ENCODE measurements at places on chromosomes 1 and 21.
A peak's percentile ranks its signal among the peaks of the same experiment; 100 is the strongest.

DNA sequence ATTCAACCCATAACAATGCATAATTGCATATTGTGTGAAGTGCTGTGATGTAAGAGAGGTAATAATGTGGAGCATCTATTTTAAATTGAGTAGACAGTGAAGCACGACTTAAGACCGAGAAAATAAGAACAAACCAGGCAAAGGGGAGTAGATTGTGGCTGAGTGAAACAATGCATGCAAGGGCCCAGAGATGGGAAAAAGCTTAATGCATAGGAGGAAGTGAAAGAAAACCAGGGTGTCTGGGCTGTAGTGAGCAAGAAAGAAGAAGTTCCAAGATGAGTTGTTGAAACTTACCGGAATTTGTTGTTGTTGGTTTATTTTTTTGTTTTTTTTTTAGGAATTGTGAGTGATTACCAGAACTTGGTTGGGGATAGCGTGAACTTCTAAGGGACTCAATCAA, 104.7 kb downstream of the SNX7 start:
- no peak for DNase-seq

- DNase-seq = no peak
These were observed 115.9 kb downstream of the IFI44 start for GRCh38 chr1:78765489-78765888.

GRCh38 chr1:112708002-112708448, 1.1 kb upstream of the RHOC start:
- no peak for DNase-seq

- DNase-seq = no peak
These were observed 60.5 kb downstream of the C21orf91 start for GRCh38 chr21:17758683-17759082.

DNA sequence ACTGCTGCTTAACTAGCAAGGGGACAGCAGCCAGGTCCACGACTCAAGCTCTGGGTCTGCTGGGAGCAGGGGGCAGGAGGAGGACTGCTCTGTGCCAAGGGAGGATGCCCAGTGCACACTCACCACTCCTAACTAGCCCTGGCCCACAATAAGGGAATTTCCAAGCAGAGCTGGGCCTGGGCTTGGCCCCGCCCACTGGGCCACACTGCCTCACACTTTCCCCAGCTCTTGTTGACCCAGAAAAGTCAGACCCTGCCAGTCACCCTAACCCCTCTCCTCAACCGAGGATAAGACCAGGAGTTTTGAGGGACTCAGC, 18.7 kb downstream of the SLC9A1 start:
- DNase-seq = no peak

DNA sequence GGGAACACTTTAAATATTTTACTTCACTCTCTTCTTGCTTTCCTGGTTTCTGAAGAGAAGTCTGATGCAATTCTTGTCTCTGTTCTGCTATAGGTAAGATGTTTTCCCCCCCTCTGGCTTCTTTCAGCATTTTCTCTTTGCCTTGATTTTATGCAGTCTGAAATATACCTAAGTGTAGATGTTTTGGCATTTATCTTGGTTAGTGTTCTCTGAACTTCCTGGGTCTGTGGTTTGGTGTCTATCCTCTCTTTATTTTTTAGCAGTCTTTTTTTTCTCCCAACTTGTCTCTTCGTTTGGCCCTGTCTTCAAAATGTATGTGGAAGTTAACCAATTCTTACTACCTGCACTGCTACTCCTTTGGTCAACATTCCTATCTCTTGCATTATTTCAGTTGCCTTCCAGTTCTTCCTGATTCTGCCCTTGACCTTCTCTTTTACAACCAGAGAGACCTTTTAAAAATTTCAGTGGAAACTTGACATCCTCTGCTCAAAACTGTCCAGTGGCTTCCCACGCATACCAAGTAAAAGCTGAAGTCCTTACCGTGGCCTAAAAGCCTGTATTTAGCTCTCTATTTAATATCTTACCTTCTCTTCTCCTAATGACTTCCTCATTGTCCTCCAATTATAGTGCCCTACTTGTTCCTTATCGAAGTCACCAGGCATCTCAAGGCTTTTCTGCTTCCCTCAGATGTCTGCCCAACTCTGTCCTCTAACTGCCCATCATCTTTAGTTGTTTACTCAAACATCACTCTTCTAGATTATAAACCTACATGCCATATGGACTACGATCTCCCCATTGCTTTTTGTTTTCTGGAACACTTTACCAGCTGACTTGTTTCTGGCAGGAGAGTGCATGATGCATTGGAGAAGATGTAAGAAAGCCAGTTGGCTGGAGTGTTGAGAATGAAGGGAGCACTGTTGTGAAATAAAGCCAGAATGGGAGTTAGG, 40.9 kb downstream of the RAP1A start:
- no peak for DNase-seq

- no peak for DNase-seq
These were observed 6.3 kb downstream of the MX2 start for GRCh38 chr21:41367945-41368734.

GRCh38 chr1:178942285-178943198, 71.7 kb upstream of the ANGPTL1 start:
- no peak for DNase-seq

DNA sequence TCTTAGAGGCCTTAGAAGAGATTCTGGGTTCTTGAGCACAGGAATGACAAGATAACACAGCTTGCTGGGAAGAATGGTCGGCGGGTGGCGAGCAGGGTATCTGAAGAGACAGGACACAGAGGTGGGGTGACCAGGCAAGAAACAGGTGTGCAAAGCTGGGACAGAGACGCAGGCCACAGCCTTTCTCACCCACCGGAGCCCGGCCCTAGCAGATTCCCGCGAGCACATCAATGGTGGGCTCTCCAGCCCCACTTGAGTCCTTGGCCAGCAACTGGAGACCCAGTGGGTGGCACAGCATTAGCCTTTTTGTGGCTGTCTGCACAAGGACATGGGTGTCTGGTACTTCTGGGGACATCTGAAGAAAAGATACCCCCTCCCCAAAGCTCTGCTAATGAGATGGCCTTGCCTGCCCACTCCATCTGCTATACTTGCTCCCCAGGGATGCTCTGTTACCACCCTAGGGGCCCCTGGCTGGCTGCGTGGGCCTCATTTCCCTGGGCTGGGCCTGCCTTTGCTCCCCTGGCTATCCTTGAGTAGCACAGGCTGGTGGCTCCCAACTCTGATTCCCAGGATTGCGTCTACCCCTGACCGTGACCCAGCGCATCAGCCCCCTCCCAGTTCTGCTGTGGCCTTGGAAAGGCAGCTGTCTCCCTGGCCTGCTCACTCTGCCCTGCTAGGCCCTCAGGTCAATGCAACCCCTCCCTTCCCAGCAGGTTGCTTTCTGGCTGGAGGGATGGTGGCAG, 127.2 kb upstream of the ADAR start:
- no peak for DNase-seq

DNA sequence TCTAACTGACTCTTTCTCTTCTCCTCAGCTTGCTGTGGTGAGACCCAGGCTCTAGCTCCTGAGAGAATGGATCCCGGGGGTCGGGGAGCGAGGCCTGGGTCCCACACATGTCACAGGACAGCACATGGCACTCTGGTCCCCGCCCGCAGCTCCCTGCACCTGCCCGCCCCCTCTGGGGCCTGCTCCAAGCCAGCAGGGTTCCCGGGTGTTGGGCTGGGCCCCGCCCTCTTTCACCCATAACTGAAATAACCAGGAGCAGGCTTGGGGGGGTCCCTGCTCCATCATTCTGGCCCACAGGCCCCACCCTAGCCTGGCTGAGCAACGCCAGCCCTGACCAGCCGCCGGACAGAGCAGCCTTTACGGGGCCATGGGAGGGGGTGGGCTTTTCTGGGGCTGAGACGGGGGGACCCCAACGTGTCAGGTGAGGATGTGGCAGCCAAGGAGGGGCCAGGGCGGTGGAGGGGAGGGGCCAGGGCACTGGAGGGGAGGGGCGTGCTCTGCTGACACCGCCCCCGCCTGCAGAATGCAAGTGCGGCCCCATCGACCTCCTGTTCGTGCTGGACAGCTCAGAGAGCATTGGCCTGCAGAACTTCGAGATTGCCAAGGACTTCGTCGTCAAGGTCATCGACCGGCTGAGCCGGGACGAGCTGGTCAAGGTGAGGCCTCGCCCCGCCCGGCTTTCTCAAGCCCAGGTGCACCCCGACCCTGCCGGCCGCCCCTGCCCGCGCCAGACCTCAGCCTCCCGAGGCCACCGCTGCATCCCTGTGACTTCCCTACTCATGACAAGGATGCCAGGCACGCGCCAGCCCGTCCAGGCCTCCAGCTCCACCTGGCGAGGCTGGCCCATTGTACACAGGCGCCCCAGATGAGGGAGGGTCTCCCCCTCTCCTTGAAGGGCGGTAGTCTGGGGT, 19.4 kb downstream of the COL6A1 start:
- no peak for DNase-seq

- DNase-seq = no peak
These were observed 374.4 kb upstream of the PRMT6 start for GRCh38 chr1:106681939-106682522.

GRCh38 chr1:185966471-185966870, 232.3 kb downstream of the HMCN1 start:
- no peak for DNase-seq

GRCh38 chr21:42852925-42853570, 26.3 kb downstream of the WDR4 start:
- DNase-seq = no peak

- DNase-seq = no peak
These were observed 145.4 kb downstream of the PTGER3 start for GRCh38 chr1:70902211-70902610.

DNA sequence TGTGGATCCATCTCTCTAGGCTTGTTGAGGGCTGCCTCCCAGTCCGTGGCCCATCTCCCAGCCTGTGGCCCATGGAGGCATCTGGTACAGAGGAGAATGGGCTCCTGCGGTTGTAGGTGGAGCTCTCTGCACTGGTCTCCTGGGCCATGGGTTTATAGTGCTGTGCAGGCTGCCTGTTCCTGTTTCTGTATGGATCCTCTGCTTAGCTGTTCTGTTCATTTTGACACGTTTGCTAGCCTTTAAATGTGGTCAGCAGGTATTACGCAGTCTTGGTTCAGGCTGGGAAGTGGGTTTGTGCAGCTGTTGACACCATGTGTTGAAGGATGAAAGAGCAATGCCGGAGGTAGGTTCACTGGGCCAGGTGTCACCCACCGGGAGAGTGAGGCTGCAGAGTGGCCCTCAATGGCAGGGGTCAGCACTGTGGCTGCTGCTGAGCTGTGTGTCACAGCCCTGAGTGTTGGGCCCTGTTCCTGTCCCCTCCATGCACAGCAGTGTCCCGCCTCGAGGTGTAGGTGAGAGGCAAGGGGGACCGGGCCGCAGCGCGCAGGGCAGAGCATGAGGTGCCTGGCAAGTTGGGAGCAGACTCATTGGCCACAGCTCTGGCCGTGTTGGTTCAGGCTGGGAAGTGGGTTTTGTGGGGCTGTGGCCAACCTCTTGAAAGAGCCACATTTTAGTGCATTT, 39.0 kb downstream of the SNAP47 start:
- no peak for DNase-seq

- peak; percentile 56 for DNase-seq
These were observed 283.1 kb downstream of the LMX1A start for GRCh38 chr1:165073185-165074007.

DNA sequence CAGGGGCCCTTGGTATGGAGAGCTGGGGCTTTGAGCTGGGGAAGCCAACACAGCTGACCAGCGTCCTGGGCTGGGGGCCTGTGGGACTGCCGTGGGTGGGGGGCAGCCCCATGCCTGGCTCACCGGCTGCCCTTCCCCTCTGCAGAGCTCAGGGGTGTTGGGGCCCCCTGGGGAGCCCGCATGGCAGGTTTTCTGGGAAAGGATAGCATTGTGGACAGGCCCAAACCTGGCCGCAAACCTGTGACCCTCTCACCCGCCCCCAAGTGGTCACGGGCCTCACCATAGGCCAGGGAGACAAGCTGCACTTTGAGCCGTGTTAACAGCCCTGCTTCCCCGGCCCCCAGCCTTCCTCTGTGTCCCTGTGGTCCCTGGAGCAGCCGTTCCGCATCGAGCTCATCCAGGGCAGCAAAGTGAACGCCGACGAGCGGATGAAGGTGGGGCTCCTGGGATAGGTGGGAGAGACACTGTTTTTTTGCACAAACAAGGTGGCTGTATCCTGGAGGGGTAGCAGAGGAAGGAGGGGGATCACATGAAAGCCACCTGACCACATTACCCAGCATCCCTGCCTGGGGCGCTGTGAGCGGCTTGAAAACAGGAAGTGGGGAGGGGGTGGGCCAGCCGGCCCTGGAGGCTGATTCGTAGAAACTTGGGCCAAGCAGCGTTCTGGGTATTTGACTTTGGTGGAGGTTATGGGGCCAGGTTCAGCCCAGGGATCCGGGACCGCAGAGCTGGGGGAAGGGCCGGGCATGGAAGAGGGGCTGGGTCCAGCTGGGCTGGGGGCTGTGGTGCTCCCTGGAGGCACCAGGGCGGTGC, 65.9 kb downstream of the PIK3CD start:
- no peak for DNase-seq

GRCh38 chr1:245500546-245500945, 345.8 kb downstream of the KIF26B start:
- DNase-seq = no peak
